ENCODE measurements at places on chromosomes 11 and 22.

DNA sequence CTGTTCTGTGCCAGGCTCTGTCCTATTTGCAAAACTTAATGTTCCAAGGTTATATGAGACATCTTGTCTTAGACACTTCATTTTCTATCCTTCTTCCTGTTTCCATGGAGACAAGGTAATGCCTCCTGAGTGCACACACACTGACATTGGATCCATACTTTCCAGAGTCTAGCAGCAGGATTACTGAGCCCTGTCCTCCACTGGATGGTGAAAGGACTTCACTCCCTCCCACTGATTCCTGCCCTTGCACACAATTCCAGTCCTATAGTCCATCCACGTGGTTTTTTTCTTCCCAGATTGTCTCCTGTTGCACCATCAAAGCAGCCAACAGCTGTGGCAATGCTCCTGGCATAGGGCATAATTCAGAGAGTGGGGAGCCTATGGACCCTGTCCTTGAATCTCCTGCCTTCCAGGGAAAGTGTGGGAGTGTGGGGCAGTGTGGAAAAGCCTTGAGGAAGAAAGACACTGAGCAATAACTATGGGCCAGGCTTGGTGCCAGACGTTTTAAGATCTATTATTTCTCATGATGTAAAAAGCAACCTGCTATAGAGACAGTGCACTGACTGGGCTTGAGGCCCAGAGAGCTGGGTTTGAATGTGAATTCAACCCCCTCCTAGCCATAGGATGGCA, 31.3 kb downstream of the SERPINH1 start:
- no peak for DNase-seq

- DNase-seq: no peak
Observed at GRCh38 chr11:73404506-73405145, 28.4 kb downstream of the RELT start.

- DNase-seq: no peak
Observed at GRCh38 chr11:12088047-12088481, 22.3 kb upstream of the MICAL2 start.

DNA sequence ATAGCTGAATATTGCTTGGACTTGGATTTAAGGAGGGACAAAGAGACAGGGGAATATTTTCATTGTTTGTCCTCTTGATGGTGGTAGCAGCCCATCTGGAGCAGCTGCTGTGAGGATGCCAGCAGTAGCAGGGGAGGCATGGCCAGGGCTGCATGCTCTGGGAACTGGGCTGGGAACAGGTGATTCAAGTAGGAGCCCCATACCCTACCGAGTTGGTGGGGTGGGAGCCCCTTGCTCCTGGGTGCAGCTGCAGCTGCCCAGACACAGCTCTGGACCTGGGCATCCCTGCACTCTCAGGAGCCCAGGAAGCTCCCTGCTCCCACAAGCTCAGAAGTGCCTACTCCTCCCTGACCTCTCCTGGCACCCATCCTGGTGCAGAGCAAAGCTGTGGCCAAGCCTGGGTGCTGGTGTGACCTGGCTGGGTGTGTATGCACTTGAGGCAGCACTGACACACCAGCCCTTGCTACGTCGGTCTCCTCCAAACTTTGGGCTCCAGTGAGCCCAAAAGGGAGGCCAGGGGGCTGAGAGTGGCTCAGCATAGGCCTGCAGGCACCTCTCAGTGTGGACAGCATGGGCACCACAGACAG, 341.8 kb upstream of the CCDC179 start:
- DNase-seq: no peak

DNA sequence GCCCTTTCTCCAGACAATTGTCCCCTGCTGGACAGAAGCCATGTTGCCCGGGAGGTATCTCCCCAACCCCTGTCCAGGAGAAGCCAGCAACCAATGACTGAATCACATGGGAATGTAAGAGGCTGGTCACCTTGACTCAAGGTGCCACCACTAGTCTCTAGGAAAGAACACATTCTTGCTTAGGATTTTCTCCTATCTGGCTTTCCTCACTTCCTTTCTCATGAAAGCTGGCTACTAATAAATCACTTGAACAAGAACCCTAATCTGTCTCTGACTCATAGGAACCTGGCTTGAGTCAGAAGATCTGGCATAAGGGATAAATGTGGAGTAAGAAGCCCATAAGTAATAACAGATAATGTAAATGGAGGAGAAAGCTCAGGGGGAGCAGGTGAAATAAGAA, 101.4 kb upstream of the C11orf87 start:
- DNase-seq: no peak

DNA sequence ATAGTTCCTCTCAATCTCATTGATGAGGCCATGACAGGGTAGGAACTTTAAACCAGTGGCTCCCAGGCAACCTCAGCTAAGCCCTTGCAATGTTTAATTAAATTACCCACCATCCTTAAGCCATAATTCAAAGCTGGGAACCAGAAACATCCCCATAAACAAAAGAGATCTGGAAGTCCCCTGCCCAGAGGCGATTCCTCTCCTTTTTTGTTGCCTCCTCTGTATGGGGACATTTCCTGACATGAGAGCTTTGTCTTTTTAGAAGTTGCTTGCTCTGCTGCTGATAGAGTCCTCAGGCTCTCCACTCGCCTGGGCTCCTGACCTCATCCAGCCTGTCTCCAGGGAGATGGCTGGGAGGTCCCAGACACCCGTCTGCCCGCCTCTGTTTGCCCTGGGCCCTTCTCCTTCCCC, 3.2 kb downstream of the DTX4 start:
- no peak for DNase-seq

DNA sequence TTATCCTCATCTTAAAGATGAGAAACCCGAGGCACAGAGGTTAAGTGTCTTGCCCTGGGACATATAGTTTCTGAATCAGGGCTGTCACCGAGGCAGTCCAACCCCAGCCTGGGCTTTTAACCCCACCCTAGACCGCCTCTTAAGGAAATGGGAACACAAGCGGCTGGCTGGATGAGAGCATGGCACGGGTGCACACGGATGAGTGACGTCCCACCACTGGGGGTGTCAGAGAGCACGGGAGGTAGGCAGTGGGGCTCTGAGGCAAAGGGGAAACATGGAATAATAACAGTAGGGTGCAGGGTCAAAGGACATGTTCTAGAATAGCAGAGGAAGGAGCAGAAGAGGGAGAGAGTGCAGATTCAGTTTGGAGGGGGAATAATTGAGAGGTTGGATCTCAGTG, 22.3 kb downstream of the PPFIBP2 start:
- no peak for DNase-seq

DNA sequence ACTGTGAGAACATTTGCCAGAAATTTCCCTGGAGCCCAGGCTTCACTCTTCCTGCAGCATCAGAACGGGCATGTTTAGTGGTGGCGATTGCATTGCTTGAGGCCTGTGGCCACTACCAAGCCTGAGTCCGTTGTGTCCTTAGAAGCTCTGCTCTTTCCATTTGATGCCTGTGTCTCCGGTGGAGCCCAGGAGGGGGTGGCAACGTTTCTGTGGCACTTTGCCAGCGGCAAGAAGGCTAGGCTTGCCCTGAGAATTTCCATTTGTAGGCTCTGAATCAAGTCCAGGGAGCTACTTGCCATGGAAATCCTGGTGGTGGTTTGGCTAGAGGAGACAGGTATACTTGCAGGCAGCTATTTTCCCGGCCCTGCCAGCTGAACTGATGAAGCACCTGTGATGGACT, 47.1 kb downstream of the ADAMTS8 start:
- DNase-seq: no peak

GRCh38 chr22:30301995-30302809, 12.9 kb upstream of the CASTOR1 start:
- no peak for DNase-seq

GRCh38 chr11:121337740-121338272, 45.2 kb downstream of the SC5D start:
- no peak for DNase-seq

- no peak for DNase-seq
Observed at GRCh38 chr11:23727794-23728193, 769.1 kb upstream of the LUZP2 start.

DNA sequence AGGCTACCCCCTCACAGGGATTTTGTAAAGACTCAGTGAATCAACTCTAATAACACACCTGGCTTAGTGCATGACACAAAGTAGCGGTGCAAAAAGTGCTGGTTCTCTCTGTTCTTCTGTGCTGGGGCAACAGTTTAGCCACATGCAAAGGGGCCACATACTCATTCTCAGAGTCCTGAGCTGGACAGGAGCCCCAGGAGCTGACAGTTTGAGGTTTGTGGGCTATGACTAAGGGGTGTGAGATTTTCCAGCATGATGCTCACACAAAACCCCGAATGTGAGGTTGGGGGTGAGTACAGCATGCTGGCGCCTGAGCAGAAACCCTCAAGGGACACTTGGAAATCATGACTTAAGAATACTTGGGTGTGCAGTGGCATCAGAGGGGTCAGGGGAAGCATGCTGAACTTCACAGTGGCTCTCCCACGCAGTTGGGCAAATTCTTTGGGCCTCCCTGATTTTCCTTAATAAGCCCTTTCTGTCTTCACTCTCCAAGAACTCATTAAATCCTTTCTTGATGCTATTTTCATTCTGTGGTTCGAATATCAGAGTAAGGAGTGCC, 31.0 kb downstream of the TMPRSS5 start:
- no peak for DNase-seq

DNA sequence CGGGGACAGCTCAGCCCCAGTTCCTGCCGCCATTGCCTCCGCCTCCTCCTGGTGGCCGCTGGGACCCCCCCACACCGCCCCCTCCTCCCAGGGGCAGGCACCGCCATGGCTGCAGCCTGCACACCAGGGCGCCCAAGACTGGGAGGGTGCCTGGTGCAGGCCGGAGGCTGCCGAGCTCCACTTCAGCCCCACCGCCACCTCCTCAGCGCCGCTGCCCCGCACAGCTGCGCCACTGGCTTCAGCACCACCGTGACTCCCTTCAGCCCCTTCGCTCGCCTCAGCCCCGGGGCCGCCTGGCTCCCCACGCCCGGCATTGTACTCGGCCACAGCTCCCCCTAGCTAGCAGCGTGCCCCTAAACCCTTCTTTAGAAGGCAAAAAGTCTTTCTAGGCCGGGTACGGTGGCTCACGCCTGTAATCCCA, 131.1 kb downstream of the CRYBB2 start:
- no peak for DNase-seq

DNA sequence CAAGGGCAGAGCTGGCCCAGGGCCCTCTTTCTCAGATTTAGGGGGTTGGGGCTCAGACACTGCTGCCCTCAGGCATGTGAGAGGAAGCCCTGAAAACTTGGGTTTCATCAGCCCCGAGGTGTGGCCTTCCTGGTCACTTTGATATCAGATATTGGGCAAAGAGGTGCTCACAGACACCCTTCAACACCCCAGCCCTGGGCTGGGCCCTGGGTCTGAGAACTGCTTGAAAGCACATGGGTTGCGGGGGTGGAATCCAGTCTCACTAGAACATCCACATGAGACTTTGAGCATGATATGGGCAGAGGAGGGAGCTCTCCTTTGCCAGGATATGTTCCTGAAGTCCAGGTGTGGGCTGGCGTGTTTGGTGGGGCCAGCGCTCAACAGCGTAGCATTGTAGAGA, 10.4 kb downstream of the DGAT2 start:
- DNase-seq: no peak

DNA sequence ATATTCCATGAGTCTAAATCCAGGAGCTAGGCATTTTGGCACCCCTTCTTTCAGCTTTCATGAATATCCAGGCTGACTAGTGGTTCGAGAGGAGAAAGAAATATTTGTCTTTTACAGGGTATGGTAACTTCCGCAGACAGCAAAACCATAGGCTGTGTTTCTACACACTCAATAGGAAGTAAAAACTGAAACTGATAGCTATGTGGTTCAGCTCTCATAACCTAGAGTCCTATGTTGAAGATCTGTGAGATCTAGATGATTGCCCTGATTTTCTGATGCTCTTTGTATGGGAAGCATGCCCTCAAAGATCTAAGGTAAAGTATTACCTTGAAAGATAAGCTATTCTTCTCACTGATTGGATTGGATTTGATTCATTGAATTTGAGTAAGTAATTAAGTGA, 118.3 kb downstream of the CD44 start:
- no peak for DNase-seq

GRCh38 chr22:35102663-35103062, 36.7 kb downstream of the ISX start:
- DNase-seq: no peak

- no peak for DNase-seq
Observed at GRCh38 chr11:67492801-67493547, 10.1 kb downstream of the AIP start.

- no peak for DNase-seq
Observed at GRCh38 chr11:75792997-75793800, 21.8 kb upstream of the UVRAG start.

DNA sequence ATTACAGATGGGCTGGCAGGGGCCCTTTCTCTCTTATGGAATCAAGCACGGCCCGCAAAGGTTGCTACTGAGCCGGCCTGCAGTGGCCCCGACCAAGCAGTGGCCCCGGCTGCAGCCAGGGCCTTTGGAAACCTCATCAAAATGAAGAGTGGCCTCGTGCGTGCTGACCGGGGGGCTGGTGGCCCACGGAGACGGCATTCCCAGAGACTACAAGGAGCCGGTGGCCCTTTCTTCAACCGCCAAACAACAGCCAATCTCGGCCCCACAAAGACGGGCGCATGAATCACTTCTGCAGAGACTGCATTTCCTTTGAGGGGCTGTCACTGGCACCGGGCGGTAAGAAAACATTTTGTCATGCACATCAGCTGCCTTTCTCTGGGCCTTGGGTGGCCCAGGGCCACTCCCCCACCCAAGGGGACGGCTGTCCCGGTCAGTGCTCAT, 43.1 kb upstream of the FGF3 start:
- DNase-seq: no peak

- no peak for DNase-seq
Observed at GRCh38 chr11:65776196-65776595, 4.6 kb downstream of the AP5B1 start.
